MG63 (cell line): ENCODE measurements at places on chromosomes 11 and 22. TPM values are rescaled to one million over a fixed set of nuclear protein-coding genes. Genes with fewer than 3 reads are reported as not detected.
A peak's percentile ranks its signal among the peaks of the same experiment; 100 is the strongest.

The ZC3H12C gene
- total RNA-seq = 2.5 and 3.7 TPM in 2 replicates

The OLFML1 gene
- total RNA-seq = not detected in 2 replicates

DNA sequence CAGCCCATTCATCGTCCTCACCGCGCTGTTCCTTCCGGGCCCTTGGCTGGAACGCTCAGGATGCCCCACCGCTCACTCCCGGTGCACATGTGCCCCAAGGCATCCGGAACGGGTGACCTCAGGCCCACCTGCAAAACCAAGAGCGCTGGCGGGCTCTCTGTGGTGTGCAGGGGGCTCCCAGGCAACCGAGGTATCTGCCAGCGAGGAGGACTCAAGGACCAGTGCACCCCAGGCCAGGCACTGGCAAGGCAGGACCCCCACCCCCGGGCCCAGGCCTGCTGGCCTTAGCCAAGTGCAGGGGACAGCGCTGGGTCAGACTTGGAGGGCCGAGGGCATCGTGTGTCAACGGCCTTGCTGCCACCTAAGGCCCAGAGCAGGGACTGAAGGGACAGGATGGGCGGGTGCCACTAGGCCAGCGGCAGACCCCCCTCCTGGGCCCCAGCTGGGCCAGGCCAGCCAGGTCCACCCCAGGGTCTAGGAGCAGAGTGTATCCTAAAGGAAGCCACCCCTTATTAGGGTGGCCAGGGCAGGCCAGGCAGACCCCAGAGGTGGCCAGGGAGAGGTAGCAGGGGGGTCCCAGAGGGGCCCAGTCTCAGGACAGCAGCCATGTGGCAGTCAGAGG lies 8.5 kb downstream of the TNNT3 start:
- no peak for DNase-seq

GRCh38 chr11:19880088-19880345 lies 167.4 kb downstream of the NAV2 start:
- DNase-seq = no peak

GRCh38 chr11:65899356-65900124 lies 648 bp downstream of the FOSL1 start:
- peak; percentile 92 for DNase-seq

The YAP1 gene
- total RNA-seq = 19.3 and 28.6 TPM in 2 replicates

DNA sequence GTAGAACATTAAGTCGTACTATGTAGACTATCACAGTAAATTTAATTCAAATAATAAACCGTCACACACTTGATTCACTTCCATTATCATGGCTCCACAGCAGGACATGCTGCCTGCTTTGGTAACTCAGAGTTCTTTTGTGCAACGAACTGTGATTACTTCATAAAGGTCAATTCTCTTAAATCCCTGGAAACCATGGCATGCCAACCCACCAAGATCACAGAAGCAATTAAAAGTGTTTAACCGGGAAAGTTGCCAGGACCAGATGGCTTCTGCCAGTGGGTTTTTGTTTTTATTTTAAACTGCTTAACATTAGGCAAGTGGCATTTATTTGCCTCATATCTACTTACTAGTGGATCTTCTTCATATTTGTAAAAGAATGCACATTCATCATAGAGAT lies 1162.1 kb downstream of the DLG2 start:
- DNase-seq = no peak

The MS4A7 gene
- not detected in 2 replicates for total RNA-seq

The DMC1 gene
- 0.26 TPM in 1 of 2 replicates, not detected in the other for total RNA-seq

GRCh38 chr11:70816156-70816678 lies 417.9 kb downstream of the CTTN start:
- no peak for DNase-seq

DNA sequence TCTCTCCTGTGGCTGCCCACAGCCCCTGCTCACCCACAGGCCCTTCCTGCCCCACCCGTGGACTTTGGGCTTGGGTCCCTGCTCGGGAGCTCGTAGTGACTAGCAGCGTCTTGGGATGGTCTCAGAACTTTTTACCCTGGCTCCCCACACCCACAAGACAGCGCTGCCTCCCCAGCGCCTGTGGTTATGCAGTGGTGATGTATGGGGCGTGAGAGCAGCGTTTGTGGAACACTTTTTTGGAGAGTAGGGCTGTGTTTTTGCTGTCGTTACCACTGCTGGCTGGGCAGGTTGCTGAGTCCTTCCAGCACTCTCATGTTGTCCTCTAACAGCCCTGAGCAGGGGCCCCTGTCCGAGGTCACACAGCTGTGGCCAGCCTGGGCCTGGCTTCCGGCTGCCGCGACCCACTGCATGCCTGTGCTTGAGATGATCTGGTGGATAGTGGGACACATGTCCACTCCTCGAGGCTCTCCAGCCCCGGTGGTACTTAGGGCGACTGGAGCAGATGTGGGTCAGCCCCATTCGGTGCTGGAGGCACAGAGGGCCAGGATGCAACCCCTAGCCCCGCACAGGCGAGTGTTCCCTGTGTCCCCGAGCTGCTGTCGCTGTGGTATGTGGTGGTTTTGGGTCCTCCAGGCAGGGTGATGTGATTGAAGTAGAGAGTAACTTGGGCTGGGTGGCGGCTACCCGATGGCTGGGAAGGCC lies 7.1 kb upstream of the GRAMD4 start:
- DNase-seq = no peak

DNA sequence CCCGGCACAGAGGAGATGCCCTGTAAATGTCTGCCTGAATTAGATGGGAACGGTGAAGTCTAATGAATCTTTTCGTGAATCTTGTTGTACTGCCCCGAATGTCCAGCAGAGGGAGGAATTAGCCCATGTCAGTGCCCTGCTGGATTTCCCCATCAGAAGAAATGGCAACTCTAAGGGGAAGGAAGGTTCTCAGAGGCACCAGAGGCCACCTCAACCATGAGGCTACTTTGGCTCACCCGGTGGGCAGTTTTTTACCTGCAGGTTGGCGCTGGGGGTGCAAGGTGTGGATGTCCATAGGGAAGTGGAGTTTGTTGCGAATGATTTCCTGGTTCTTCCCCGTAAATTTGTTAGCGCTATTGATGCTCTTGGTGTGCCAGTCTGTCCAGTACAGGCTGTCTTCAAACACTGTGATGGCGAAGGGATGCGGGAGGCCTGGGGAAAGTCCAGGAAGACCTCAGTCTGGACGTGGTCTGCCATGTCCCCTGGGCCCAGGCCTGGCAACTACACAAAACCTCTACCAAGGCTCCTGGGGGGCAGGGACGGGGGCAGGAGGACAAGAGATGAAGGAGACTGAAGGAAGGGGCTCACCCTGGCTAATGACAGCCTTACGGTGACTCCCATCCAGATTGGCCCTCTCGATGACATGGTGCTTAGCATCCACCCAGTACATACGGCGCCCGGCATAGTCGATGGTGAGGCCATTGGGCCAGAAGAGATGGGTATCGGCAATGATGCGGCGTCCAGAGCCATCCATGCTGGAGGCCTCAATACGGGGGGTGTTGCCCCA lies 28.5 kb downstream of the LRP4 start:
- DNase-seq = peak; percentile 28

GRCh38 chr11:64357446-64357845 lies 1.5 kb upstream of the RPS6KA4 start:
- DNase-seq = no peak

The SLN gene
- not detected in 2 replicates for total RNA-seq

The MUC6 gene
- not detected in 2 replicates for total RNA-seq

- no peak for DNase-seq
Observed at GRCh38 chr11:85810521-85810870, 445 bp downstream of the SYTL2 start.

The LINC01488 gene
- total RNA-seq = not detected in 2 replicates

GRCh38 chr22:45893516-45893915 lies 83.4 kb downstream of the WNT7B start:
- DNase-seq = no peak

The UBE4A gene
- total RNA-seq = 30.3 and 40.1 TPM in 2 replicates

- DNase-seq = peak; percentile 11
Observed at GRCh38 chr11:120817158-120817557, 206.7 kb upstream of the TBCEL start.

DNA sequence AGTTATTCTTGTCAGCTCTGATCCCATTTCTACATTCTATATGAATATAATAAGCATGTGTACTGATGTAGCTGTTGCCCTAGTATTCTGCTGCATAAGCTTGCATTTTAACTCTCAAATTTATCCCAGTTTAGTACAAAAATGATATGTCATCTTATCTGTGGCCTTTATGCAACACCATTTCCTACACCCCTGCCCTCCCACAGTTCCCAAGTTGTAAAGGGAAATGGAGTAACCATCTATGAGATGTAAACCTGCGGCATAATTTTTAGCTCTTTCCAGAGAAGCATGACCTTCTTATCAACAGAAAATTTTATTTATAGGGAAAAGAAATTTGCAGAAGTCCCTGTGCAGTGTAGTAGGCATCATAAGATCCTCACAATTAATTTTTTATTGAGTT lies 18.9 kb upstream of the CARD18 start:
- DNase-seq = no peak

DNA sequence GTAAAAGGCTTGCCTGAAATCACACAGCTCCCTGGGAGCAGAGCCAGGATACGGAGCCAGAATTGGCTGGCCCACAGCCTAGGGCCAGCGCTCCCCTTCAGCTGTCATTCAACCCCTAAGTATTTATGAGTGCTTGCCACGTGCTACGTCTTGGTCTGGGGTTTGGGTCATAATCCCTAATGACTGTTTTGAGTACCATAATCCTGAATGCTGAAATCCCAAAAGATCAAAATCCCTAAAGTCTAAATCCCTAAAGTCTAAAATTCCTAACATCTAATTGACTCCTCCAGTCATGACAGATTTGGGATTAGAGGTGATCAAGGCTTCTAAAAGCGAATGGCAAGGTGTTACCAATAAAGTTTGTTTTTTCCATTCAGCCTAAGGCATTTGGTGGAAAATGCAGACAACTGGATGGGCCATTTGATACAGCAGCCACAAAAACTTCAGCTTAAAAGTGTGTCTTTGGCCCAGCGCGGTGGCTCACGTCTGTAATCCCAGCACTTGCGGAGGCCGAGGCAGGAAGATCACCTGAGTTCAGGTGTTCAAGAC lies 59.8 kb upstream of the PRR5 start:
- no peak for DNase-seq

DNA sequence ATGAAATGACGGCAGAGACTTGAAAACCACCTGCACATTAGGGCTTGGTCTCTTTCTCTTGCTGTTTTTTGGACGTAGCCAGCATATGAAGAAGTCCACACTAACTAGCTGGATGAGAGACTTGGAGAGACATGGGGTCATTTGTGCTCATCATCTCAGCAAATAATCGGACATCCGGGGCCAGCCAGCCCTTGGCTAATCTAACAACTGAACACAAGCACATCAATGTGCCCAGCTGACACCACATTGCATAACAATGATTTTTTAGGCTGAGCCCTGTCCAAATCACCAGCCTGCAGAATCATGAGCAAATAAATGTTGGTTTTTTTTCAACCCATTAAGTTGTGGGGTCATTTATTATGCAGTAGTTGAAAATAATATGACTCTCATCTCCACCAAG lies 460.3 kb upstream of the LARGE1 start:
- DNase-seq = no peak

DNA sequence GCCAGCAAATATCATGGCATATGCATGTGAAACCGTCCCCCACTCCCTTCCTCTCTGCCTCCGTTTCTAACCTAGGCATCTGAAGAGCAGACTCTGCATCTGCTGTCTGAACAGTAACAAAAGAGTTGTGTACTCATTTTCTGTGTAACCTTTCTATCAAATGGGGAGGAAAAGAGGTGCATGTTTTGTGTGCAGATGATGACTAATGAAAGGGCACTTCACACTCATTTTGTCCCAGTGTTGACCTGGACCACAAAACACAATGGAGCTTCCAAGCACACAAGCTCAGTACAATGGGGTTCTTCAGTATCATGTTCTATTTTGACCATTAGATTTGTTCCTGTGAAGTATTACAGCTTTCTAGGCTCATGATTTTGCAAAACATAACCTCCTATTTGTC lies 13.0 kb downstream of the JHY start:
- no peak for DNase-seq

The ACTN3 gene
- not detected in 2 replicates for total RNA-seq

GRCh38 chr11:117484156-117484555 lies 156.5 kb downstream of the CEP164 start:
- DNase-seq = no peak

DNA sequence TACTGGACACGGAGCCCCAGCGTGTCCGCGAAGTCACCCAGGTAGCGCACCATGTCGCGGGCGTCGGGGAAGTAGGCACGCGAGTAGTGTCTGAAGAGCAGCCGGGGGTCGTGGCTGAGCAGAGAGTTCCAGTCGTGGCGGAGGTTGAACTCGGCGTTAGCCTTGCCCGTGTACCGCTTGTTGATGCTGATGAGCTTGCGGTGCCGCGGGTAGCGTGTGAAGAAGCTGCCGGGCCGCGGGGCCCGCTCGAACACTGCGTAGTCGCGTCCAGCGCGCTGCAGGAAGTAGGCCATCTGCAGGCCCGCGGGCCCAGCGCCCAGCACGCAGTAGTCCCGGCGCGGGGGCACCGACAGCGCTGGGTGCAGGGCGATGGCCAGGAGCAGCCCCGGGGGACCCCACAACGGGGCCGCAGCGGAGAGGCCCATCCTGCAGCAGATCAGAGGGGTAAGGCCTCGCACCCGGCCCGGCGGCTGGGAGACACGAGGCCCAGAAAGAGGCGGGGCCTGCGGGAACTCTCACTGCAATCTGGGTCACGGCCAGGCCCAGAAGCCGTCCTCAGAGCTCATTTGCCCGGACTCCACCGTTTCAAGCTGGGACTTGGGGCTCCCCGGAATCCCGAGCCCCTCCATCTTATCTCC lies 723 bp downstream of the FOXRED2 start:
- no peak for DNase-seq

The PNPLA3 gene
- 4.1 and 6.7 TPM in 2 replicates for total RNA-seq

- no peak for DNase-seq
Observed at GRCh38 chr11:70315716-70316115, 45.2 kb downstream of the PPFIA1 start.

- peak; percentile 40 for DNase-seq
Observed at GRCh38 chr11:17722000-17722643, 2.8 kb downstream of the MYOD1 start.

DNA sequence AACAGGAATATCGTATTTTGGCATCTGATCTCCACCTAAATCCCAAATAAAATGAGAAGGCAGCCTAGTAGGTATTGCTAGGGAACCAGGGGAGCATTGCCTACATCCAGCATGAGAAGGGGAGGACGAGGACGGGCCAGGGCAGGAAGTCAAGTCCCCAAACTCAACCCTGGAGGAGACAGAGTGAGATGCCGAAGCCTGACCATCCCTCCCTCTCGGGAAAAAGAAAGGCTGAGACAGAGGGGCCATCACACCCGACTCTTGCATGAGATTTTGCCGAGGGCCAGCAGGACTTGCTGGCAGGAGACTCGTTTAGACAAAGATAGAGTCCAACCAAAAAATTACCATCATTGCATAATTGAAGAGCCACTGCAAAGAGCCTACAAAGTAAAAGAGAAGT lies 50.2 kb upstream of the SPATA19 start:
- DNase-seq = no peak
